ENCODE measurements at places on chromosomes 1 and 21.

GRCh38 chr1:100538913-100539835 is 1.2 kb downstream of the GPR88 start:
- no peak for DNase-seq

DNA sequence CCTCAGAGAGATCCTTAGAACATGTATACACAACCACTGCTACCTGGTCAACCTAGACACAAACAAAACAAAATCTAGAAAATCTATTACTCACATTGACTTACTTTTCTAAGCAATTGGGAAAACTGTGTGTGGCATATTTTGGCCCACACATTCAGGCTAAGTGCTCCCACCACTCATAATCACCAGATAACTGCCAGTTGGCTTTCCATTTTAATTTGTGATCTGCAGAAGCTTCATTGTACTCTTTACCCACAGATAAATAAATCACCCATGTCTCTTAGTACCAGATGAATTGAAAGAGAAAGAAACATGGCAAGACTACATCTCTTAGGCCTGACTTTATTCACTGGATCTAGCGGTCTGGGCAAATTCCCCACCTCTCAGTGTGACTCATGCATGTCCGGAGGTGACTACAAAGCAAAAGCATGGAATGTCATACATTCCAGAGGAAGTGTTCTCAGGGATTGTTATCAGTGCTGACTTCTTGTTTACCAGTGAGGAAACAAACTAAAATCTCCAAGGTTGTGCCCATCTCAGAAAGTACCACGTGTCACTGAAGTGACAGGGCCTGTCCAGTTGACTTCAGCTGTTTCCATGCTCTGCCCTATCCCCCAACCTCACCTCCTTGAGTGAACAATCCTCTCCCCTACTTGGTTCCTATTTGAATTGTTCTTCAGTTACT is 52.4 kb upstream of the BCL10 start:
- no peak for DNase-seq

GRCh38 chr1:111904478-111905218 is 84.8 kb downstream of the KCND3 start:
- no peak for DNase-seq

DNA sequence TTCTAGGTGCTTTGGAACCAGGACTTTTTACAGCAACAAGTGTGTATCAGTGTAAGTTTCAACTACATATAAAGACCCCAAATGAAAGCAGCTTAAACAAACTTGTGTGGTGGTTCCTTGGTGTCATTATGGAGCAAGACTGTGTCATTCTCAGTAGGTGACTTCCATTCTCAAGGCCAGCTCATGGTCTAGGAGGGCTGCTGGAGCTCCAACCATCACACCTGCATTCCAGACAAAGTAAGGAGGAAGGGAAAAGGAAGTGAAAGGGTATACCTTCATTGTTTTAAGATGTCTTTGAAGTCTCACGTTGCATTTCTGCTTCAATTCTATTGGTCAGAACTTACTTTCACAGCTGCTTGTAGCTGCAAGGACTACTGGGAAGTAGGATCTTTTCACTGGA is 188.6 kb downstream of the C1orf94 start:
- DNase-seq, result no peak

DNA sequence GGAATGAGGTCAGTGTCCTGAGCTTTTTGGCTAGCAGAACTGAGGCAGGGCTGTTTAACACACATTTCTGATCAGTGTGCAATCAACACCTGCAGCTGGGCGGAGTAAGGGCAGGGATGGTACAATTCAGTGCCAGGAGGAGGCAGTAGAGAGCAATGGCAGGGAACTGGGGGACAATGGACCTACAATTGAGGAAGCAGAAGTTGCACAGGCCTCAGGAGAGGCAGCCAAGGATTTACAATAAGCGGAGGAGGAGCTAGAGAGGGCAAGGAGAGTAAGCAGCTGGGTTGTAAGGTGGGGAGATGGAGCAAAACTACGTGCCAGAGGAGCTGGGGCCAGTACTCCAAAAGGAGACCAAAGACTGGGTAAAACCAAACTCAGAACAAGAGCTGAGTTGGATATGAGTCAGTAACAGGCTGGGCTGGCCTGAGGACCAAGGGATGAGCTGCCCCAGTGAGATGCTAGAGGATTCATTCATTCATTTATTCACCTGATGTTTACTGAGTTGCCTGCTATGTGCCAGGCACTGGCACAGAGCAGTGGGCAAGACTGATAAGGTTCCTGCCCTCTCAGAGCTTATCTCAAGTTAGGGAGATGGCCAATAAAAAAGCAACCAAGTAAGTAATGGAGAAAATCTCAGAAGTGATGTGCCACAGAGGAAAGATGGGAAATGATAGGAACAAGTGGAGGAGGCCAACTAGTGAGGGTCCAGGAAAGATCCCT is 10.4 kb upstream of the GALE start:
- no peak for DNase-seq

GRCh38 chr1:94876362-94876761 is 50.5 kb downstream of the CNN3 start:
- DNase-seq, result no peak

DNA sequence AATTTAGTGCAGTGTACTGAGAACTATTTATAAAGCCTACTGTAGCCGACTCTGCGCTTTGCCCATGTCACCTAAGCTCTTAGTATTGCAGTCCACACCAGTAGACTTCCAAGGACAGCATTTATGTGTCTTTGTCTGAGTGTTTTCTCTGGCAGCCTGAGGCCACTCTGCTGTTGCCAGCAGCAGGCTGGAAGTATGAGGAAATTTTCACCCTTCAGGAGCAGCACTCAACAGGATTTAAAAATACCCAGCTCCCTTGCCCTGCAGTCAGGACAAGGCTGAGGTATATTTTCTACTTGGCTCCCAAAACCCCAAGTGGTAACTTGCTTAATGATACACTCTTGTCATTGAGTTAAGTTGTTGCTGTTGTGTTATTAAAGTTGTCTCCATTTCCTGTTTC is 230.1 kb downstream of the SRGAP2C start:
- no peak for DNase-seq

GRCh38 chr1:92482665-92483609 is 3.8 kb downstream of the GFI1 start:
- DNase-seq, result no peak

- no peak for DNase-seq
Observed at GRCh38 chr1:42658877-42659337, 684 bp downstream of the PPIH start.

DNA sequence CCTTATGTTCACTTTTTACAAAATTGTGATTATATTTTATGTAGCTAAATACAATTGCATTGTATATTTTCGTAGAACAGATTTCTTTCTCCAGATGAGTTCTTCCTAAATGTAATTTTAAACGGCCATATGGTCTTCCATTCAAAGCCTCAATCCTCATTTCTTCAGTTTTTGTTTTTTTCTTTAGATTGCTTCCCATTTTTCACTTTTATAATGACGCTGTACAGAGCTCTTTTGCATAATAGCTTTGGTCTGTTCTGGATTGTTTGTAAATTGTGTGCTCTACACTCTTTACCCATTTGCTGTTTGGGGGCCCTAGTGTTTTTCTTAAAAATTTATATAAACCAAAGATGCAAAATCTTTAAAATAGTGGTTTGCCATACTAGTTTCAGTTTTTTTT is 27.8 kb downstream of the AVPR1B start:
- DNase-seq, result no peak

DNA sequence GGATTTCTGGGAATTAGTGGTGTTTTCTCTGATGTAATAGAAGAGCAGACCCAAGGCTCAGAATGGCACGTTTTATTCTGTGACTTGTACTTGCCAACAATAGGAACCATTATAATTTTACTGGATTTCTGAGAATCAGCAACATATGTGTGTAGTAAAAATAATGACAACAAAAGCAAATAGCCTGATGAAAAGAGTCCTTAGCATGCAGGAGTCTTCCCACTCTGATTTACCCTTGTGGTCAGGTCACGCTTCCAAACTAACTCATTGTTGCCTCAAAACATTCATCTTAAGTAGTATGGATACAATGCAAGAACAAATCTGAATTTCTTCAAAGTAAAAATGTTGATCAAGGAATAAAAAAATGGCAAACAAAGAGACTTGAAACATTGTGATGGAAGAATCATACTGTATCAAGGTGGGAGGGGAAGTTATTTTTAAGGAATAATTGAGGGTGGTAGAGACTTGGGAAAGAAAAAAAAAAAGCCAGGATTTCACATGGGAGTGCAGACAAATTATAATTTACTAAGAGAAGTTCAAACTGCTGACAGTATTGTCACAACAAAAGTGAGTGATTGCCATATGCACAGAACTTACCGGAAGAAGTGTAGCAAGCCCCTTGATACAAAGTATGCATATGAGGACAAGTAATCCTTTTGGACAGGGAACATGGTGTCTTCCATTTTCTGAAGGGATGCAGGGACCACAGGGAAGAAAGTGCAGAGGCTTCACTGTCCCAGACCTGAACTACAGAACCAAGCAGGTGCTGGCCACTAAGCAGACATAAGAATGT is 31.2 kb upstream of the RGL1 start:
- DNase-seq, result no peak

GRCh38 chr1:24105368-24106160 is 6.4 kb downstream of the MYOM3 start:
- DNase-seq, result no peak

DNA sequence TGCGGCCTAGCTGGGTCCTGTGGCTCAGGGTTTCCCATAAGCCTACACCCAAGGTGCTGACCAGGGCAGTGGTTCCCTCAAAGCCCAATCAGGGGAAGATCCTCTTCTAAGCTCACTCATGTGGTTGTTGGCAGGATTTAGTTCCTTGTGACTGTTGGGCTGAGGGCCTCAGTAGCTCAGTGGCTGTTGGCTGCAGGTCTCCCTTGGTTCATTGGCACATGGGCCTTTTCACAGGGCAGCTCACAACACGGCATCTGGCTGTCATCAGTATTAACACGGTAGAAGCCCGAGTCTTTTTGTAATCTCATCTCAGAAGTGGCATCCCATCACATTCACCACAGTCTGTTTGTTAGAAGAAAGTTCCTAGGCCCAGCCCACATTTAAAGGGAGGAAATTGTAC is 188.2 kb upstream of the HMCN1 start:
- no peak for DNase-seq

DNA sequence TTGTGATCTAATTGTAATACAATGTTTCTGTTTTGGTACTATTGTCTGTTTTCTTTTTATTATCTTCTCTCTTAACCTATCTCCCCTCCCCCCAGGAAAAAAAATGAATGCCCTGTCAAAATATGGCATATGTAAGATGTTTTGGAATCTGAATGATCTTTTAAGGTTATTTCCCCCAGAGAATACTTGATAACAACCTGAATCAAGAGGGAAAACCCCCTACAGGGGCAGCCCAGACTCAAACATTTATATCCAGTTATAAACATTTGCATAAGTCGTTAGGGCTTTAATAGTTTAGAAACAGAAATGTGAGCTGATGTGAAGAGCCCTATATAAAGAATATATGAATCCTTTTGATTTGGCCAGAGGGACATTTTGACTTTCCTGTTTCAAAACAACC is 169.5 kb downstream of the VAV3 start:
- DNase-seq, result no peak

- no peak for DNase-seq
Observed at GRCh38 chr1:168972225-168972624, 134.3 kb upstream of the ATP1B1 start.

- DNase-seq, result no peak
Observed at GRCh38 chr21:37916310-37917051, at the start of gene KCNJ6. Gene KCNJ6, minus strand, starts transcription at chr21:37916457. Its CDS starts 75,775 bp downstream, at chr21:37840682.

DNA sequence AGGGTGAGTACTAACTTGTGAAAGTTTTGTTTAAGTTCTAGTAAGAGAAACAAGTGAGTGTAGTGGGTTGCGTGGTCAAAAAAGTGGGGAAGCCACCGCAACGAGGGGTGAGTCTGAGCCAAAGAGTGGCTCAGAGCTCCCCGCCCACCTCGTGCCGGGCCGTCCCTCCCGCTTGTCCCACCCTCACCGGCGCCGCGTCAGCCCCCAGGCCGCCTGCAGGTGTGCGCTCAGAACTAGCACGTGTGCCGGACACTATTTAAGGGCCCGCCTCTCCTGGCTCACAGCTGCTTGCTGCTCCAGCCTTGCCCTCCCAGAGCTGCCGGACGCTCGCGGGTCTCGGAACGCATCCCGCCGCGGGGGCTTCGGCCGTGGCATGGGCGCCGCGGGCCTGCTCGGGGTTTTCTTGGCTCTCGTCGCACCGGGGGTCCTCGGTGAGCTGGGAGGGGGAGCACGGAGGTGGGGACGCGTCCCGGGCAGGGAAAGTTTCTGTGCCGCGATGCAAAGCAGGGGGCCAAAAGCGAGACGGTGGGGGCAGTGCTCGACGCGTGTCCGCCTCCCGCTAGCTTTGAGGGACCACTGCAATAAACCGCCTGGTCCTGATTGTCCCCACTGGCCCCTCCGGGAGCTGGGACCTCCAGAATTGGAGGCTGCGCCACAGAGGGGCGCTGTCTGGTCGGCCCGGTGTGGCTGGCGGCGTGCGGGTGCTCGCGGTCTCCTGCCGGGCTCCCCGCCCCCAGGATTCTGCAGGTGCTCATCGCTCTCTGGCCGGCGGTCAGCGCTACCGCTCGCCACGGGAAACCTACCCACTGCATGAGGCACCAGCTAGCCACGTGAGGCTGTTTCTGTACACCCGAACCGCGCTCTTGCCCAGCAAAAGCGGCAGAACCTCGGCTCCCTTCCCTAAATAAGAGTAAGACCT is at the start of gene CR2:
CR2 (plus strand) TSS at position 283 of the 919 bp plus-strand sequence; CDS start at position 374, 91 bp downstream.
- DNase-seq, result peak; percentile 11

DNA sequence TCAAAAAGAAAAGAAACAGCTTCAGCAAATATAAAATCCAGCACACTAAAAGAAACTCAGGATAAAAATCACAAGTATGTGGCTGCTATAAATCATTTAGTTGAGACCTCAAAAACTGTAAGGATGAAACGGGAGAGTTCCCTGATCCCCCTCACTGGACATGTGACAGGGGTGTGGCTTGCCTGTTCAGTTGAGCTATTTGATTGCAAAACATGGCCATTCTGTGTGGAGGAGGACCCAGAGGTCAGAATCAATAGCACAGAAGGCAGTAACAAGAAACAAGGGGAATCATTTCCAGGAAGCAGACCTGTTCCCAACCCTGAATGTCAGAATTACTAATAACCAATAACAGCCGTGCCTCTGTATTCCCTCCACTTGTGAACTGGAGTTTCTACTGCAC is 27.9 kb downstream of the RBM11 start:
- no peak for DNase-seq

- DNase-seq, result no peak
Observed at GRCh38 chr1:145777357-145778145, 46.3 kb downstream of the RNF115 start.

DNA sequence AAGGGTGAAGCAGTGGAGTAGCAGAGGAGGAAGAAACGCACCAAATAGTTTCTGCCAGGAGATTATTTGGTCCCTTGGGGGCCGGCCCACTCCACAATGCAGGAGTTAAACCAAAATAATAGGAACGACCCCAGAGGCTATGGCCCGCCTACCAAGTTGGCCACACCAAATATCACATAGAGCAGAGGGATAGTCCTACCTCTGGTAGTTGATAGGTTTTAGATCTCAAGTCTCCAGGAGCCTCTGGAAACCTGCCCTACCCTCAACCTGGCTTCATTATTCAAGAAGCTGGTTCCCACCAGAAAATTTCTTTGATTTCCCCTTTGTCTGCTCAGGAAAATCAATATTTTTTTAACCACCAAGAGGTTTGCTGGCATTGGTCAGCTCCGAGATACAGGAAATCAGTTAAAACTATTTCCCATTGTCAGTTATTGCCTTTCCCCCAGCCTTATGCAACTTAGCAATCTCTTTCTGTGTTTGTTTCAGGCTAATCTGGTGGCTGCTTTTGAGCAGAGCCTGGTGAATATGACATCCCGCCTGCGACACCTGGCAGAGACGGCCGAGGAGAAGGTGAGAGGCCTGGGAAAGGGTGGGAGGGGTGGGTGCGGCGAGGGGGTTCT is 35.5 kb upstream of the IPO9 start:
- DNase-seq, result no peak

GRCh38 chr1:117838911-117839310 is 90.5 kb downstream of the GDAP2 start:
- no peak for DNase-seq

GRCh38 chr21:29939924-29940275 is at the start of gene GRIK1:
Gene GRIK1, minus strand, starts transcription at chr21:29939996.
- no peak for DNase-seq
